A549 (cell line): ENCODE measurements at places on chromosomes 1 and 21. TPM values are rescaled to one million over a fixed set of nuclear protein-coding genes. Genes with fewer than 3 reads are reported as not detected.

Gene AMY1B
- polyA plus RNA-seq, result not detected in 3 replicates

Gene CR1L
- polyA plus RNA-seq, result not detected in 3 replicates

Gene LBR
- 39.2 to 40.8 TPM (median 39.8 TPM) in 3 replicates for polyA plus RNA-seq

DNA sequence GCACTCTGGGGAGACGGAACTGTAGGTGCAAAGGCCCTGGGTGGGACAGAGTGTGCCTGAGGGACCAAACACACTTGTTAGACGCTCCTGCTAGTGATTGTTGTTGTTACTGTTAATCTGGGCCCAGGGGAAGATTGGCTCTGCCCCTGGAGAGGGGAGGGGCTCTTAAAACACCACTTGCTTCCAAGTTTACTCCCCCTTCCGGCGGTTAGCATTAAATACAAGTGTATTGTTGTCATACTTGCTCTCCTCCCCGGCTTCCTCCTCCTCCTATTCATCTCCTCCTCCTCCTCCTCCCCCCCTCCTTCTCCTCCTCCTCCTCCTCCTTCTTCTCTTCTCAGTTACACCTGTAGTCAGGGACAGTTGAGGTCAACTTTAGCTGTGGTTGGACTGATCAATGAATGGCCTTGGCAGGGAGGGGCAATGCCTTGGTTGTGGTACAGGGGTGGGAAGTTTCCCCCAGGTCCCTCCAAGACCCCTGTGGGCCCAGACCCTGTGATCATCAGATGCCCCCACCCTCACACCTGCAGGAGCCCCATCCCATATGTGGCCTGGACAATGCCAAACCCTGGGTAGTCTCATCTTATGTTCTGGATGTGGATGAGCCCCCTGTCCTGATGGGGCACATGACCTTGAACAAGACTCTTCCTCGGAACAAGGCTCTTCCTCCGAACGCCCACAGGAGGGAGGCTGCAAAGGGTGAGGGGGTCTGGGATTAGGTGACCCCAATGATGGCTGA, 217.3 kb downstream of the PTPRU start:
- DNase-seq, result peak; percentile 41
